ENCODE measurements at places on chromosomes 2 and 18. TPM values are rescaled to one million over a fixed set of nuclear protein-coding genes. Genes with fewer than 3 reads are reported as not detected.
A peak's percentile ranks its signal among the peaks of the same experiment; 100 is the strongest.

Gene CYB5A
- total RNA-seq: 243 TPM

Gene CRYBA2
- total RNA-seq: not detected

GRCh38 chr2:218829868-218830451 is 1.6 kb downstream of the PRKAG3 start:
- no peak for DNase-seq
- H3K4me3 ChIP-seq: no peak overlapping the region
- no peaks in the 10 kb centered on the region for H3K4me1 ChIP-seq
- H3K27ac ChIP-seq: no peak overlapping the region
- no peaks in the 10 kb centered on the region for H3K36me3 ChIP-seq

- H3K36me3 ChIP-seq: no peaks in the 10 kb centered on the region
- DNase-seq: no peak
These were observed 77.2 kb downstream of the NEURL3 start for GRCh38 chr2:96427917-96428316.

- H3K4me3 ChIP-seq: no peak overlapping the region
- H3K27ac ChIP-seq: no peak overlapping the region
- H3K4me1 ChIP-seq: no peaks in the 10 kb centered on the region
- no peak for DNase-seq
- no peaks in the 10 kb centered on the region for H3K36me3 ChIP-seq
These were observed 124.0 kb downstream of the TMEM200C start for GRCh38 chr18:5771343-5771742.

- H3K27ac ChIP-seq: no peak overlapping the region
- no peak for DNase-seq
- no peak overlapping the region for H3K4me3 ChIP-seq
- H3K4me1 ChIP-seq: no peaks in the 10 kb centered on the region
- H3K36me3 ChIP-seq: no peaks in the 10 kb centered on the region
- H3K27me3 ChIP-seq: no peaks in the 10 kb centered on the region
These were observed 405.5 kb upstream of the FIGN start for GRCh38 chr2:164141271-164141670.

DNA sequence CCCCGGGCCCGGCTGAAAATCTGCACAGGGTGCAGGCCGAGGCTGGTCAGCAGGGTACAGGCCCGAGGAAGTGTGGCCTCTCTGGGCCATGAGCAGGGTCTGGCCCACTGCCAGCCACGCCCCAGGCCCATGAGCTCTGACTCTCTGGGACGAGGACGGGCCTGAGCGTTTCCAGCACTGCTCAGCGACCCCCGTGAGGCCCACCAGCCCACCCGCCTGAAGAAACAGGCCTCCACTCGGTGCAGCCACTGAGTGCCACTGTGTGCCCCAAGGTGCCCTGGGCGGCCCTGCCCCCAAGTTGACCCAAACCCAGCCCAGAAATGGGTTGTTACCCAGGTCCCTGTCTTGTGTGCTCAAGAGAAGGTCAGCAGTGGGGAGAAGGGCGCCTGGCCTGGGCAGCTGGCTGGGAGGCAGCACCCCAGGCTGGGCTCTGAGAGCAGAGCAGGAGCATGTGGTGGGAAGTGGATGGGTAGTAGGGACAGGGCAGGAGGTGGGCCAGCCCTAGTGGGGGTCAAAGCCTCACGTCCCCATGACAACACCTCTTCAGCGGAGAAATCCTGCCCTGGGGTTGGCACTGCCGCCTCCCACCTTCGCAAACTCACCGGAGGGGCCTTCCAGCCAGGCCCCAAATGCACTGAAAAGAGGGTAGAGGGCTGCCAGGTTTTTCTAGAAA is 2.1 kb upstream of the SNED1 start:
- no peak overlapping the region for H3K4me3 ChIP-seq
- H3K27me3 ChIP-seq: no peaks in the 10 kb centered on the region
- peak; percentile 60 for DNase-seq
- H3K27ac ChIP-seq: peak overlapping the region; percentile 7
- peaks cover 30% of the 10 kb centered on the region for H3K4me1 ChIP-seq

DNA sequence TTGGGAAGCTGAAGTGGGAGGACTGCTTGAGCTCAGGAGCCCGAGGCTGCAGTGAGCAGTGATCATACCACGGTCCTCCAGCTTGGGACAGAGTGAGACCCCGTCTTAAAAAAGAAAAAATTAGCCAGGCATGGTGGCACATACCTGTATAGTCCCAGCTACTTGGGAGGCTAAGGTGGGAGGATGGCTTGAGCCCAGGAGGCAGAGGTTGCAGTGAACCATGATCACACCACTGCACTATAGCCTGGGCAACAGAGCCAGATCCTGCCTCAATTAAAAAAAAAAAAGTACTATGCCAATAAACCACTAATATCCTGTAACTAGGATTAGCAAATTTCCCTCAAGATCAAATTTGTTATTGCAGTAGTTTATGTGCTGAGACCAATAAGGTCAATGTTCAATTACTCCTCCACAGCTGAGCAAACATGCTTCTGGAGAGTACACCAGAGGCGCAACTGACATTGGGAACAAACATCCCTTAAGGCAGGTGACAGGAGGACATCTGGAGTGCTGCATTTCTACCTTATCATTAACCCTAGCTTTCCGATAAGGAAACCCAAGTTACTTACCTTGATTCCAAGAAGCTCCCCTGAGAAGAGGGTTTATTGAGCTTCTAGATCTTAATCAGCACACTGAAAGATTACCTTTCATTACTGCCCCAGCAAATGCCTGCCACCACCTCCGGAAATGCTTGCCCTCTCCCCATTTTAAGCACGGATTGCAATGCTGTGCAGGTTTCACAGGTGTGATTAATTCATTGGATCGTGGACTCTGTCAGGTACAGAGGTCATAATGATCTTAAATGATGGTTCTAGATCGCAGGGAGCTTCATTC is 26.2 kb downstream of the MGAT4A start:
- H3K27ac ChIP-seq: peak overlapping the region; percentile 28
- no peaks in the 10 kb centered on the region for H3K27me3 ChIP-seq
- DNase-seq: no peak
- no peak overlapping the region for H3K4me3 ChIP-seq

Gene MYO1B
- total RNA-seq: 64.8 TPM

GRCh38 chr18:27763936-27764335 is 413.0 kb downstream of the CDH2 start:
- no peak overlapping the region for H3K4me3 ChIP-seq
- no peaks in the 10 kb centered on the region for H3K36me3 ChIP-seq
- H3K27me3 ChIP-seq: no peaks in the 10 kb centered on the region
- H3K27ac ChIP-seq: no peak overlapping the region

Gene IL36A
- total RNA-seq: not detected

- no peaks in the 10 kb centered on the region for H3K27me3 ChIP-seq
- H3K36me3 ChIP-seq: no peaks in the 10 kb centered on the region
- no peak overlapping the region for H3K27ac ChIP-seq
These were observed 14.5 kb downstream of the ARHGAP28 start for GRCh38 chr18:6743999-6744398.

DNA sequence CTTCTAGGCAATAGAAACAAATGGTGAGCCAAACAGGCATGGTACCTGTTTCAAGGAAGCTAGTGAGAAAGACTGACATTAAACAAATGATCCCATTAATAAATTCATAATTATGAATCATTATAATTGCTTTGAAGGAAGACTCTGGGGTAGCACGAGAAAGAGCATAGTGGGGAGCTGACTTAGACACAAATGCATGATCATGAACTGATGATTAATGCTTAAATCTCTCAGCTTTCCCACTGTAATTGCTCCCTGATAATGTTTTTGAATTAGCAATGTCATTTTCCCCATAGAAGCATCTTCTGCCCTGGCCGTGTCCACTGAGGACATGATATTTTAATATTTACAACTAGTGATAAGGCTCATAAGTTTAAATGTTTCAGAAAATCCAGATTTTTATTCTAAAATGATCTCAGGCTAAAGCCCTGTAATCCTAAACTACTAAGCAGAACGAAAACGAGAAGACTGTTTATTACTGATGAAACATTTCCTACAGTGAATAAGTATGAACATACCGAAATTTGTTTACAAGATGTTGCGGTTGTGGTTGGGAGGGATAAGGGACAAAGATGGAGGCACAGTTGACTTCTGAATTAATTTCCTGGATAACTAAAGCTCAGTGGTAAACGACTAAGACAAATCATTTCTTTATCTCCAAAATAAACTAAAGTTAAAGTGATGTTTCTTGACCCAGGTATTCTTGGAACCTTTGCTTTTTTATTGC is 47.3 kb upstream of the TACR1 start:
- no peak for DNase-seq
- H3K27me3 ChIP-seq: no peaks in the 10 kb centered on the region
- H3K27ac ChIP-seq: no peak overlapping the region
- no peak overlapping the region for H3K4me3 ChIP-seq

DNA sequence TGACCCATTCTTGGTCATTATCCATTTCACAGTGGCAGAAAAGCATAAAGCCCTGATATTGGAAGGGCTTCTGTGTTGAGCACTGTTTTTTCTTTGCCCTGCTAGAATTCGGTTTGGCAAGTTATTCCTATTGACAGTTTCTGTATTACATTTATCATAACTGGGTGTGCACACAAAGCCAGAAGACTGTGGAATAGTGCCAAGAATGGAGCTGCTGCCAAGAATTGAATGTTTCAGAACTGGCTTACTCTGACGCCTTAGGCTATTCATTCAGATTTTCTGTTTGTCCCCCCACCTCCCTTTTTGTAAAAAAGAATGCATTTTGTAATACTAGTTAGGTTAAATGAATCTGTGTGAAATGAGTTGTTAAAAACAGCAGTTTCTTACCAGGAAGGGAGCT is 12.7 kb downstream of the KDM3A start:
- H3K27ac ChIP-seq: no peak overlapping the region
- DNase-seq: no peak
- H3K4me1 ChIP-seq: no peaks in the 10 kb centered on the region

DNA sequence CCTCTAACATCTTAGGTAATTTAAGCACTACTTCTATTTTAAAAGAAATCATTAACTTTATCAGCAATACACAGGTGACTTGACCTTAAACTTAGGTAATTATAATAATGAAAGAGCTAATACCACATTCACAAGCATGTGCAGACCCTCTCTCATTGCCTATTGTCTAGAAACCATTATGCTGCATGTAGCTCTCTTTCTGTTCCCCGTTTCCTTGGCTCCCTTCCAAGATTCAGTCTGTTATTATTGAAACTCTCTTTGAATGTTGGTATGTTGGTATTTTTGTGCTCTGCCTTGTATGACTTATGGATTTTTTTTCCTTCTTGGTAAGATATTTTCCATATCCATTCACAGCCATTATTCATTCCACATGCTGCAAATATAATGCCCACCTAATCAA is 201.2 kb downstream of the CDCA7 start:
- no peak overlapping the region for H3K4me3 ChIP-seq
- H3K27me3 ChIP-seq: no peaks in the 10 kb centered on the region
- no peaks in the 10 kb centered on the region for H3K4me1 ChIP-seq
- H3K27ac ChIP-seq: no peak overlapping the region

DNA sequence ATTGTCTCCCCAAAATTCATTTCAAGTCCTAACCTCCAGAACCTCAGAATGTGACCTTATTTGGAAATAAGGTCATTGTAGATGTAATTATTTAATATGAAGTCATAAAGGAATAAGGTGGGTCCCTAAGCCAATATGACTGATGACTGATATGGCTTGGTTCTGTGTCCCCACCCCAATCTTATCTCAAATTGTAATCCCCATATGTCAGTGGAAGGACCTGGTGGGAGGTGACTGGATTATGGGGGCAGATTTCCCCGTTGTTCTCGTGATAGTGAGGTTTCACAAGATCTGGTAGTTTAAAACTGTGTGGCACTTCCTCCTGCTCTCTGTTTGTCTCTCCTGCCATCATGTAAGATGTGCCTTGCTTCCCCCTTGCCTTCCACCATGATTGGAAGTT is 43.0 kb upstream of the BCL11A start:
- H3K4me1 ChIP-seq: no peaks in the 10 kb centered on the region
- no peaks in the 10 kb centered on the region for H3K27me3 ChIP-seq
- DNase-seq: no peak

- H3K4me3 ChIP-seq: no peak overlapping the region
- no peaks in the 10 kb centered on the region for H3K36me3 ChIP-seq
- H3K27me3 ChIP-seq: no peaks in the 10 kb centered on the region
- H3K4me1 ChIP-seq: no peaks in the 10 kb centered on the region
- H3K27ac ChIP-seq: no peak overlapping the region
These were observed 474.9 kb downstream of the EIPR1 start for GRCh38 chr2:2902547-2903281.

DNA sequence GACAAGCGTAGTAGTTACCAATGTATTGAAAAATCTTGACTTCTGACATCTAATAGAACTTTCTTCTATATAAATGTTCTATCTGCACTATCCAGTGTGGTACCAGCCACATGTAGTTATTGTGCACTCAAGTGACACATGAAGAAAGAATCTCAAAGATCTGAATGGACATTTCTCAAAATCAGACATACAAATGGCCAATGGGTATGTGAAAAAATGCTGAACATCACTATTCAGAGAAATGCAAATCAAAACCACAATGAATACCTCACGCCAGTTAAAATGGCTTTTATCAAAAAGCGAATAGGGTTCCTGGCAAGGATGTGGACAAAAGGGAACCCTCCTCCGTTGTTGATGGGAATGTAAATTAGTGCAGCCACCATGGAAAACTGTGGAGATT is 37.5 kb upstream of the SMCHD1 start:
- DNase-seq: no peak
- H3K36me3 ChIP-seq: no peaks in the 10 kb centered on the region
- H3K27ac ChIP-seq: no peak overlapping the region
- no peak overlapping the region for H3K4me3 ChIP-seq

Measured in kidney (tissue), 22 donors.